ENCODE measurements at places on chromosomes 12 and 14. TPM values are rescaled to one million over a fixed set of nuclear protein-coding genes. Genes with fewer than 3 reads are reported as not detected.
A peak's percentile ranks its signal among the peaks of the same experiment; 100 is the strongest.

CCER1 gene
- not detected for total RNA-seq

GRCh38 chr14:20855652-20856291 is 35.4 kb upstream of the RNASE3 start:
- peak; percentile 45 for DNase-seq

DNA sequence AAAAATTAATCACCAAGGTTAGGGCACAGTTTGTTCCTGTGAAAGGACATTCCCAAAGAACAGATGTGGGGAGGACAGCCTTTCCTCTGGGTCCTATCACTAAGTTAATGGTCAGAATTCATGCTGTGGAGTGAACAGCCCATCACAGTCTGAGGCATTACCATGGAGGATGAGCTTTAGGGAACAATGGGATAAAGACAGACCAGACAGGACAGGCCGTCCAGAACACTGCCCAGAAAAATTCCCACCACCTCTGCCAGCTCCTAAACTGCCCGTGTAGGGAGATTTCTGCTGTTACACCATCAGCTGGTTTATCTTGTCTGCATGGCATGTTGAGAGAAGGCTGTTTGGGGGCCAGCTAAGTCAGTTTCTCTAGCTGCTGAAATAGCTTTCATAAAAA is 49.6 kb upstream of the IFNG-AS1 start:
- no peak for DNase-seq

DHRS2 gene
- not detected for total RNA-seq

DNA sequence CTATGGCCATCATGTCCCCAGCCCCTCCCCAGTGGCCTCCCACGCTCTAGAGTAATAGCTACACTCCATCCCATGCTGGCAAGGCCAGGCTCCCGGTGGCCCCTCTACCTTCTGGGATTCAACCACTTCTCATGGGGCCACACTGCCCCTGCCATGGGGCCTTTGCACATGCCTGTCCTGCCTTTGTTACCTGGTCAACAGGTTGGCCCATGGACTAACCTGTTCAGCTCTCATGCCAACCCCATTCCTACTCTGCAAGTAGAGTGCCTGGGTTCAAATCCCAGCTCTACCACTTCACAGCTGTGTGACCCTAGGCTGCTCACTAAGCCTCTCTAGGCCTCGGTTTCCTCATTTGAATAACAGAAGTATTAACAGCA is 98.5 kb downstream of the RFLNA start:
- no peak for DNase-seq

DNA sequence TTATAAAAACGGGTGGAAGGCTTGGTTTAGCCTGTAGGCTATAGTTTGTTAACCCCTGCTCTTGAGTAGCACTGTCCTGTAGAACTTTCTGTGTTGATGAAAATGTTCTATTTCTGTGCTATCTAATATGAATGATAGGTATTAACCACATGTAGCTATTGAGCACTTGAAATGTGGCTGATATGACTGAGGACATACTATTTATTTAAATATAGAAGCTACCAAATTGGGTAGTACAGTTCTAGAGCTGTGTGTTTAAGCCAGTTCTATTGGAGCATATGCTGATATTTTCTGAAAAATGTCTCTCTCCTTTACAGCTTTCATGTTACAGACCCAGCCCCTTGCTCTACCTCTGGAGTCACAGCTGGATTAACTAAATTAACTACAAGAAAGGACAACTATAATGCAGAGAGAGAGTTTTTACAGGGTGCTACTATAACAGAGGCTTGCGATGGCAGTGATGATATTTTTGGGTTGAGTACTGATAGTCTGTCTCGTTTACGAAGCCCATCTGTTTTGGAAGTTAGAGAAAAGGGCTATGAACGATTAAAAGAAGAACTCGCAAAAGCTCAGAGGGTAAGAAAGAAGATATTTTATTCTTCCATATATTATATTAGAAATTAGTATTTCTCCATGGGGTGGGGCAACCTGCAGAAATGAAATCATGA is 17.6 kb downstream of the RAB3IP start:
- DNase-seq: no peak

DNA sequence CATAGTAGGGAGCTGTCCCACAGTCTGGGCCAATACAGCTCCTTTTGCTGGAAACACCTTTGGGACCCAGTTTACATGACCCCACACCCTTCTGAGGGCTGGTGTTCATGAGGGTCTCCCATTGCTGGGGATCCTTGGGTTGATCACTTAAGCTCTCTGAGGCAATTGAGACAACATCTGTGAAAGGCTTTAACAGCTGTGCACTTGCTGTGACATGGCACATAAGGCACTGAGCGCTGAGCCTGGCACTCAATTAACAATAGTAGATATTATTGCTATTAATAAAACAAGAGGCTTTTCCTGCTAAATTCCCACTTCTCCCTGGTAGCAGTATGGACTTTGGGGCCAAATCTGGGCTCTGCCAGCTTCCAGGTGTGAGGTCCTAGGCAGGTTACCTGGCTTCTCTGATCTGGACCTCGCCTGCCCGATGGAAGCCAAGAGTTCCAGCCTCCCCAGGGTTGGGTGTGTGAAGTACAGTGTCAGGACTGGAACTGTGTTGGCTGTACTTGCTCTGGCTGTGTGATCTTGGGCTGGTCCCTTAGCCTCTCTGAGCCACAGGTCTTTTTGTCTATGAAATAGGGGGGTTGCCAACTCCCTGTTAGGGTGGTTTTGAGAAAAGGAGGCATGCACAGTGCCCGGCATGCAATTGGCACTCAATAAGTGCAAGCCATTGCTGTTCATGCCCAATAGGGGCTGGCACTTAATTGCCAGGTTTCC is 3.1 kb downstream of the SH2B3 start:
- DNase-seq: no peak

KLHL33 gene
- 0.12 TPM for total RNA-seq

- DNase-seq: peak; percentile 34
Measured at GRCh38 chr12:32051511-32052211, 55.0 kb upstream of the BICD1 start.
